ENCODE measurements at places on chromosomes 4 and X.

GRCh38 chr4:85520765-85521749 is 46.1 kb downstream of the ARHGAP24 start:
- no peak for DNase-seq

GRCh38 chr4:2424581-2424980 is 5.8 kb downstream of the CFAP99 start:
- DNase-seq = no peak

DNA sequence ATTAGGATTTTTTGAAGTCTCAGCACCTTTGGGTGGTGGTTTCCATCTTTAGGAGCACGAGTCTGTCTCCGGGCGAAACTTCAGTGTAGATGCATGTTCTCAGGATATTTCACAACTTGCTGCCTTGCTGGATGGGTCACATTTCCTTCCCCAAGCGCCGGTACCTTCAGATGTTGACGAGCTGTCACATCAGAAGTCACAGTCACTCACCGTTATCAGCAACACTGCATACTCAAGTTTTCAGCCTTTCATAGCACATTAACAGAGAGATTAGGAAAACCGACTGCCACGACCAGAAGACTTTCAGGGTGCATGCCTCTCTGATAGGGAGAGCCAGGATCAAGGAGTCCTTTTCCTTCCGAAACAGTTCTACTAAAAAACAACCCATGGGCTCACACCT is 77.8 kb downstream of the SHROOM2 start:
- no peak for DNase-seq

DNA sequence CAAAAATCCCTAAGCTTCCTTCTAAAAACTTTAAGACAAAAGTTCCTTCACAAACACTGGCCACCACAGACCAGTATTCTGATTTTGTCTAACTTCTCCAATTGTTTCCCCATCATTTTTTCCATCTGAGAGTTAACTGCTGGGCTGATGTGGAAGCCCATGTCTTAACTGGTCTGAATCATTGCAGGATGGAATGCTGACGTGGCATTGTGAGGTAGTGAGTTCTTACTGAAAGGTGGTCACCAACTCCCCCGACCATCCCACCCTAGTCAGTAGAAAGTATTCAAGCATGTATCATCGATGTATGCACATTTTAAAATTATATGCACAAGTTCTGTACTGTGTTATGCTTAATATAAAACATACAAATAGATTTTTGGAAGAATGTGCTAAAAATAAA is 99.1 kb upstream of the SMIM10 start:
- DNase-seq = no peak

All from nephron progenitor cell (in vitro differentiated cells).